ENCODE measurements at places on chromosomes 7 and 10.

- DNase-seq, result no peak
Observed at GRCh38 chr7:78014401-78014800, 215.8 kb downstream of the PHTF2 start.

DNA sequence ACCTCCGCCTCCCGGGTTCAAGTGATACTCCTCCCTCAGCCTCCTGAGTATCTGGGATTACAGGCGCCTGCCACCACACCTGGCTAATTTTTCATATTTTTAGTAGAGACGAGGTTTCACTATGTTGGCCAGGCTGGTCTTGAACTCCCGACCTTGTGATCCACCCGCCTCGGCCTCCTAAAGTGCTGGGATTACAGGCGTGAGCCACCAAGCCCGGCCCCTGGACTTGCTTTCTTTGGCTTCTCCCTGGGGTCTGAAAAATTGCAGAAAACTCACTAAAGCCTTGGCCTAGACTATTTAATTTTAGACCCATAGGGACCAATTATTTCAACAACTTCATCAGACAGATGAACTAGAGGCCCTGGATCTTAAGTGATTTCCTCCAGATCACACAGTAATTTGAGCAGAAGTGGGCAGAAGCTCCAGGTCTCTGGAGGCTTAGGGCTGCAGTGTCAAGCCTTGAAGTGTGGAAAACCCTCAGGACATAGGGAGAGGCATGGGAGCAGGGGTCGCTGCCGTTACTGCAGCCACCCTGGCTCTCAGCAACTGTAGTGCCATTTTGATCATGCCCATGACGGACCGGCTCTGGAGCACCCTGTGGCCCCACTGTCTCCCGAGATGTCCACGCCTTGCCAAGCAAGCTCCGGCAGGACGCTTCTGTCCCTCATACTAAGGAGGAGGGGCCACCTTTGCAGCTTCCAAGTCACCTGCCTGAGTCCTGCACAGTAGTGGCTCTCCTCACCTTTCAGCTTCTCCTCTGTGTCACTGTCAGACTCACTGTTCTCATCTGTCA, 72.4 kb downstream of the DENND2A start:
- DNase-seq, result no peak

DNA sequence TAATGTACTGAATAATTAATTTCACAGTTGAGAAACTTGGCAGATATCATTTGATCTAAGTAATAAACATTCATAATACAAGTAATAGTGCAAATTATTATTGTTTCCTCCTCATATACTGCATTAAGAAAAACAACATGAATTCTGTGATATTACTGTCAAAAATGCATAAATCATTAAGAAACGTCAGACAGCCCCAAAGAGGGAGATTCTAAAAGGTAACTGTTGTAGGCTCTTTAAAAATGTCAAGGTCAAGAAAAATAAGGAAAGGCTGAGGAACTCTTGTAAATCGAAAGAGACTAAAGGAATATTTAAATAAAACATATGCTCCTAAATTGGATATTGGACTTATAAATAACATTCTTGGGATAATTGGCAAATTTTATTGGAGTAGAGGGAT, 67.9 kb downstream of the CABCOCO1 start:
- no peak for DNase-seq

- no peak for DNase-seq
Observed at GRCh38 chr10:72146071-72146470, 57.7 kb upstream of the SPOCK2 start.

- no peak for DNase-seq
Observed at GRCh38 chr7:44223362-44224079, 22.7 kb downstream of the YKT6 start.

DNA sequence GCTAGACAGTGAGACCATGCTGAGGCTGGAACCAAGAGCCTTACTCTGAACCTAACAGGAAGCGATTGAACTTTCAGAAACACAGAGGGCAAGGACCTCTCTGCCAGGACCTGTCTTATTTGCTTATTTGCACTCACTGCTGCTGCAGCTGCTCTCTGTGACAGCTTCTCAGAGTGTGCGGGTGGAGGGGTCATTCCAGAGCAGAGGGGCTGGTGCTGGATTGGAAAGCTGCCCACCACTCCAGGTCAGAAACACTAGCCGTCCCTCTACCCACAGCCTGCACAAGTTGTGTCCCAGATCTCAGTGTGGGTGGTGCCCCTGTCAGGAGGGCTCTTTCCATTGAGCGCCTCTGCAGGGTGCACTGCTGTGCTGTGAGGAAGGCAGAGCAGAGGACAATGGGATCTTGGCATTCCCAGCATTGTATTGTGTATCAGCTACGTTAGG, 126.2 kb downstream of the CCNY start:
- no peak for DNase-seq

DNA sequence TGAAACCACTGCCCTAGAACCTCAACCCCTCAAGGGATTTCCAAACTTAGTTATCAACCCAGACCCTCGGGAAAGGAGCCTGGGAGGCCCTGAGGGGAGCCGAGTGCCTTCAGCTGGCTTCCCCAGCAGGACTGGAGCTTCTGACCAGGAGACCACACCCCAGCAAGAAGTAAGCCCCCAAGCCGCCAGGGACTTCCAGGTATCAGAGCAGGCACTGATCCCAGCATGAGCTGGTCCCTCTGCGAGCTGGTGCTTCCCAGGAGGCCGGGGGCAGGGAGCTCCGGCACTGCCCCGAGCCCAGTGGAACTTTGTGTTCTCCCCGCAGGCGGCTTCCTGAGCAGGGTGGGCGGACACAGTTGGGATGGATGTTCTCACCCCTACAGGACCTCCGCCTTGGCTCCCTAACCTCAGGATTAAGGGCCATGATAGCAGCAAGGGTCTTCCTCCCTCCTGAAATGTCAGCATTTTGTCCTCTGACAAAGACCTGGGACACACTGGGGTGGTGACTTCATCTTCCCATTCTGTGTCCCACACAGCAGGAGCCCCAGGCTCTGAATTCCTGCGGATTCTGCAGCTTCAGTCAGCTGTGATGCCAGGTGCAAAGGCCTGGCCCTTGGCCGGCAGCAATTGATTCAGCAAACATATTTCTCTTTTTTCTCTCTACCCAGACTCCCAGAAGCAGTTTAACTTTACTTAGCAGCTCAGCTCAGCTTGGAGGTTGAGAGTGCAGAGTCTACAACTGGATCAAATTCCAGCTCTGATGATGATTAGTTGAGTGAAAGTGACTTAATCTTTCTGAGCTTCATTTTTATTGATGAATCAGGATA, 11.6 kb downstream of the ATP6V0E2 start:
- DNase-seq, result no peak

- DNase-seq, result no peak
Observed at GRCh38 chr10:16949816-16950215, 132.6 kb upstream of the RSU1 start.

DNA sequence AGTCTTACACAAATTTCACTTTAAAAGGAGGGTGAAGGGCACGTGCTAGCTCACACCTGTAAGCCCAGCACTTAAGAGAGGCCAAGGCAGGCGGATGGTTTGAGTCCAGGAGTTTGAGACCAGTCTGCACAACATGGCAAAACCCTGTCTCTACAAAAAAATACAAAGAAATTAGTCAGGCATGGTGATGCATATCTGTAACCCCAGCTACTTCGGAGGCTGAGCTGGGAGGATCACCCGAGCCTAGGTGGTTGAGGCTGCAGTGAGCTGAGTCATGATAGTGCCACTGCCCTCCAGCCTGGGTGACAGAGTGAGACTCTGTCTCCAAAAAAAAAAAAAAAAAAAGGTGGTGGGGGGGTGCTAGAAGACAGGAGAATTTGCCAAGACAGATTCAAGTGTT, 237.3 kb upstream of the KLF14 start:
- no peak for DNase-seq

GRCh38 chr7:21938463-21938862, 7.2 kb downstream of the CDCA7L start:
- no peak for DNase-seq

GRCh38 chr7:116583653-116584052, 58.8 kb downstream of the CAV1 start:
- no peak for DNase-seq

DNA sequence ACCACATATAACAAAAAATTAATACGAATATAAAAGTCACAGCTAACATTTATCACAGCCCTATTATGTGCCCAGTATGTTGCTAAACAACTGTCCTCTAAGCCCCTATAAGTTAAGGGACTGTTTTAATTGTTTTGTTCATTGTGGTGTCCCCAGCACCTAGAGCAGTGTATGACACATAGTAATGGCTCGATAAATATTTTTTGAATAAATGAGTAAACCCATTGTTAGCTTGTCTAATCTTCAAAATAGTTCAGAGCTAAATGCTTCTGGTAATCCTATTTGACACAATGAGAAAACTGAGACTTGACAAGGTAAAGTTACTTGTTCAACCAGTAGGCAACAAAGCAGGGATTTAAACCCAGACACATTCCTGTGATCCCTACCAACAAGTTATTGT, 78.4 kb upstream of the NEUROD6 start:
- DNase-seq, result no peak

GRCh38 chr10:31617757-31618156, 298.7 kb downstream of the ZEB1 start:
- no peak for DNase-seq

DNA sequence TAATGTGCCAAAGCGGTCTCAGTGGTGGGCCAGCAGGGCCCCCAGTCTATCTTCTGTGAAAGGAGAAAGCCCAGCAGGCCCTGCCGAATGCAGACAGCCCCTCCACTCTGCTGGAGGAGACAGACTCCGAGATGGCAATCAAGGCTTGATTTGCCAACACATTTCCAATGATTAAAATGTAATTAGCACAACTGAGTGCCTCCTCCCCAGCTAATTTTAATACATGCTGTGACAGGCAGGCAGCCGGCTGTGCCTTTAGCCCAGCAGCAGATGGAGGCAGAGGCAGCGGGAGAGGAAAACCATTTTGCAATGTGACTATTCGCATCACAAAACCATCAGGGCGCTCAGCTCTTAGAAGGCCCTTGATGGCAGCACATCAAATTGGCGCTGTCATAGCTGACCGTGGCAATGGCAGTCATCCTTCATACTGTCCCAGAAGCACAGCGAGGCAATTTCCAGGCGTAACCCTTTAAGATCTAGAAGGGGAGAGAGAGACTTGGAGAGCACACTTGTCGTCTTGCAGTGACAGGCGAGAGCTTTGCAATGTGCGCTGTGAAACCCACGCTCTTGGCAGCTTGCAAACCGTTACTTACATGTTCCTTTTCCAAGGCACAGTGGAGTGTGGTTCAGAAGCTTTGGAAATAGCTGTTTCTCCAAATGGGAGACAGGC, 714.8 kb upstream of the GALNT17 start:
- no peak for DNase-seq

GRCh38 chr7:127677433-127678230, 25.6 kb downstream of the SND1 start:
- no peak for DNase-seq

- no peak for DNase-seq
Observed at GRCh38 chr7:46488607-46489006, 567.5 kb upstream of the IGFBP3 start.

DNA sequence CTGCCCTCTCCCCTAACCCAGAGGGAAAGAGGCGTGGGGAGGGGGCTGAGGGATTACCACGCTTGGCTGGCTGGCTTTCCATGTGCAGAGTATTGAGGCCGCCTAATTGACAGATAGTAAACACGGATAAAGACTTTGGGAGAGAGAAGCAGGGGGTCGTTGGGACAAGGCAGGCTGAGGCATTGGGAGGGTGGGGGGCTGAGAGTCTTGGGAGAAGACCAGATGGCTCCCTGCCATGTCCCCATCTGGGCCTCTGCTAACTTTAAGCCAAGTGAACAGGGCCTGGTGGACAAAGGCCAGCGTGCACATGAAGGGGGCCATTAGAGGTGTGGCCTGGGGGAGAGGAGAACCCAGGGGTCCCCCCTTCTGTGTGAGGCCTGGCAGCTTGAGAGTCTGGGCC, 55.4 kb upstream of the MXI1 start:
- DNase-seq, result no peak

DNA sequence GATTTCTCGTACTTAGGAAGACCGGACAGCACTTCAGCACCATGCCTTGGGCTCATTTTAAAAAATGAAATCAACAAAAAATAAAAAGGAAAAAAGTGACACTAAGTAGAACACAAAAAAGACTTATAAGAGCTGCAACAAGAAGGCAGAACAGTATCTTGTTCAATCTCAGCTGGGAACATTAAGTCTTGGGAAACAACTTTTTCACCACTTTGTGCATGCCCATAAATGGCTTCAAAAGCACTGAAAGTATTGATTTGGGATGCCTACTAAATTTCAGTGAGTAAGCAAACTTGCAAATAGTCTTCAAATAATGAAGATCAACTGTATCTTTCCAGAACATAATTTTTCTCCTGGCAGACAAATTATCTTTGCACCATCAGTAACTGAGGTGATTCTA, 489.3 kb downstream of the NXPH1 start:
- DNase-seq, result no peak

DNA sequence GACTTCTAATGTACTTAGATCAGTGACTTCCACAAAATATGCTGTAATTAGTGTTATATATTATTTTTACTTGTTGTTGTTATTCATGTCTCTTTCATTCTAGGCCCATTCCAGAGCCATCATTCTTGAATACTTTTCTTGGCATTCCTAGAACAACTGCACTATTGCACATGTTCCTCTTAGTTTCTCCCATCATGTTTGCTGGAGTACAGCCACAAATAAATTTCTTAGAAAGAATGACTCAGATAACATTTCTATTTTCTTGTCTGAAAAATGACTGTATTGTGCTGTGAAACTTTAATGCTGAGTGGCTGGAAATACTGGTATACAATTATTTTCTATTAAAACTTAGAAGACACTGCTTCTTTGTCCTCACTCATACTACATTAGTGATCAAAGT, 651.0 kb upstream of the STEAP1 start:
- no peak for DNase-seq
